ENCODE measurements at places on chromosomes 7 and 10. TPM values are rescaled to one million over a fixed set of nuclear protein-coding genes. Genes with fewer than 3 reads are reported as not detected.

ZNF789 gene
- 3.6 TPM for total RNA-seq

WNT8B gene
- not detected for total RNA-seq

AOAH gene
- not detected for total RNA-seq

DRGX gene
- total RNA-seq, result not detected

MSMB gene
- total RNA-seq, result not detected

CNPY1 gene
- total RNA-seq, result not detected

SLC18A3 gene
- not detected for total RNA-seq

GRM3 gene
- total RNA-seq, result not detected

PKD2L1 gene
- total RNA-seq, result not detected

NUTM2A gene
- 0.28 TPM for total RNA-seq

CYP2C8 gene
- total RNA-seq, result not detected
